ENCODE measurements at places on chromosomes 1 and 21. TPM values are rescaled to one million over a fixed set of nuclear protein-coding genes. Genes with fewer than 3 reads are reported as not detected.

HCN3 gene
- total RNA-seq = 4.7 TPM

BEND5 gene
- total RNA-seq = 8.3 TPM

C4BPB gene
- total RNA-seq = 0.34 TPM

PLPPR4 gene
- total RNA-seq = 5.1 TPM

RPTN gene
- total RNA-seq = not detected

NTMT2 gene
- not detected for total RNA-seq

CLCA4 gene
- 0.86 TPM for total RNA-seq

GBP5 gene
- 2.3 TPM for total RNA-seq

HTR6 gene
- total RNA-seq = not detected

S100A7 gene
- total RNA-seq = not detected

PPM1J gene
- total RNA-seq = 0.94 TPM

EDARADD gene
- total RNA-seq = 50.4 TPM

GPR3 gene
- total RNA-seq = 0.47 TPM

FAM43B gene
- 0.52 TPM for total RNA-seq

GPX7 gene
- 8.9 TPM for total RNA-seq

SLC26A9 gene
- total RNA-seq = 0.13 TPM

LIN28A gene
- total RNA-seq = not detected
